Tibial nerve (tissue), 4 donors: ENCODE measurements at places on chromosomes 4 and X. TPM values are rescaled to one million over a fixed set of nuclear protein-coding genes. Genes with fewer than 3 reads are reported as not detected.

- H3K27me3 ChIP-seq = no peaks in the 10 kb centered on the region
- H3K4me1 ChIP-seq = no peaks in the 10 kb centered on the region
- no peak overlapping the region for H3K27ac ChIP-seq
Measured at GRCh38 chrX:100717363-100717762, 14.6 kb downstream of the SYTL4 start.

GRCh38 chr4:106034751-106035150 is 139.5 kb downstream of the NPNT start:
- H3K27ac ChIP-seq = no peak overlapping the region
- no peaks in the 10 kb centered on the region for H3K36me3 ChIP-seq
- H3K4me1 ChIP-seq = no peaks in the 10 kb centered on the region
- no peak overlapping the region for H3K4me3 ChIP-seq
- H3K27me3 ChIP-seq = no peaks in the 10 kb centered on the region

GRCh38 chrX:153732401-153732800 is 7.7 kb downstream of the ABCD1 start:
- DNase-seq = no peak
- no peaks in the 10 kb centered on the region for H3K4me1 ChIP-seq
- H3K27me3 ChIP-seq = no peaks in the 10 kb centered on the region
- H3K36me3 ChIP-seq = no peaks in the 10 kb centered on the region
- H3K4me3 ChIP-seq = no peak overlapping the region
- peak overlapping the region; percentile 18 for H3K27ac ChIP-seq

The FAM199X gene
- total RNA-seq = 33.0 TPM
